ENCODE measurements at places on chromosomes 2 and 18. TPM values are rescaled to one million over a fixed set of nuclear protein-coding genes. Genes with fewer than 3 reads are reported as not detected.

Gene ARL6IP6
- polyA plus RNA-seq, result 42.6 TPM

Gene TTR
- polyA plus RNA-seq, result not detected

Gene BMP10
- not detected for polyA plus RNA-seq

Gene DRC1
- not detected for polyA plus RNA-seq

Gene FBXO48
- polyA plus RNA-seq, result 0.19 TPM

DNA sequence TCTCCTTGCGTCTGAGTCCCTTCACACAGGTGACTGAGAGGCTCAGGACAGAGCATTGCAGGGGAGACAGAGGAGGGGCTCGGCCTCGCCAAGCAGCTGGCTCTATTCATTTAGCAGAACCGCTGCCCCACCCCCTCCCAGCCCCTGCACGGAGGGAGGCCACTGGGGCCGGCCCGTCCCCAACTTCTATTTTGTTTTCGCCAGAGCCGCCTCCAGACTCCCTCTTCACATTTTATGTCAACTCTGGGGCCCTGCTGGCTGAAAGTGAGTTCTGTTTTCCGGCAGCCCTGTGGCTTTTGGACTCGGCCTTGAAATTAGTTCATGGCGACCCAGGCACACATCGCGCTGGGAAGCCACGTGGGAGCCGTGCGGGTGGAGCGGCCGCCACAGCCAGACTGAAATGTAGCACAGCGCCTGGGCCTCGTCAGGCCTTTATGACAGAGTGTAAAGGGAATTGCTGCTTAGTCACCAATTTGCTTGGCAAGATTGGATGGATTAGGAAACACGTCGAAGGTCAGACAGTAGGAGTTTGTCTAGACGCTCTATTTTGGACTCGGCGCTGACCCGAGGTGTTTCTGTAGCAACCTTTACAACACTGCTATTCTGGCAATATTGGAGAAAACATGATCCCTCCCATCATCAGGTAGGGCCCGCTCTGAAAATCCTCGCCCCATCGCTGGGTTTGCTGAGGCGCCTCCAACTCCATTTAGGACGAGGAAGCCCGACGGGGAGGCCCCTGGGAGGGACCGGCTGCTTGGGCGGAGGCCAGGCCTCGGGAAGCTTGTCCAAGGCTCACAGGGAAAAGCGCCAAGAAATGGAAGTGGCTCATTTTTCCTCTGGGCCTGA, 90.7 kb upstream of the CTDP1 start:
- no peak for DNase-seq

GRCh38 chr2:237538001-237538720, 28.2 kb upstream of the PRLH start:
- no peak for DNase-seq

GRCh38 chr2:179273461-179273962, 8.9 kb upstream of the SESTD1 start:
- no peak for DNase-seq

DNA sequence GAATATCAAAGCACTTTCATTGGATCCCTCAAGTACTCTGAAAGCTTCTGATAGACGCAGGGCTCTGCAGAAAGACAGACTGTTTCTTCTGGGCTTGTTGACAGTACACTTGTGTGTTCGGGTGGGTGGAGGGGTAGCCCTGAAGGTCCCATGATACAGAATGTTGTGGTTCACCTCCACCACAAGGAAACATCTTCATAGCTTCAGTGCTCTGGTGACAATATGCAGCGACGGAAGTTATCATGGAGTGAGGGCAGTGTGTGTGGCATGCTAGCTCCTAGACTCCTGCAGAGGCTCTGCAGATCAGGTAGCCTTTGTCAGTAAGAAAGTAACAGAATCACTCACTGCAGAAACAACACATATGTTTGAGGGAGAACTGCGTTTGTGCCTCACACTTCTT, 90.7 kb downstream of the MEIS1 start:
- DNase-seq, result no peak

- DNase-seq, result no peak
Observed at GRCh38 chr2:101770726-101771125, 73.2 kb downstream of the MAP4K4 start.

DNA sequence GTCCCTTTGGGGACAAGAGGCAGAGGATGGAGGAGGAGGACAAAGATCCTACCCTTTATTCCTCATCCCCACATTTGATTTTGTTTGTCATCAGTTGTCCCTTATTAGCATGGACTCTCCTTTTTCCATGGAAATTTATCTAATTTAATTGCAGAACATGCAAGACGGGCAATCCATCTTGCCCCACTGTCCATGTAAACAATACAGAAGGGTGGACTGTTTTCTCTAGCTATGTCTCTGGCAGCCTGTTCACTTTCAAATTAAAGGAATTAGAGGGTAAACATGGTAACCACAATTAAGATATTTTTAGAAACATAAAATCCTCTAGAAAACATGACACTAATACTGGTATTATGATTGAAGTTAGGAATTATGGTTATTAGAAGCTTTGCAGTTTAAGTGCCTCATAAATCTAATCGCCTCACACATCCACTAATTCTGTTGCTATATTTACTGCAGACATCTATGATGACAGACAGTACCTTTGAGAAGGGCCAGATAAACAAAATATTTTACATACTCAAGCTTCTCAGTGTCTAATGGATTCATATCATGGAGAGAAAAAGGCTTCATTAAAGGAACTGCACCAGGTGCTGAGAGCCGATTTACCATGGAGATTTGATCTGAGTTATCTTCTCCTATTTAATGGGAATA, 215.5 kb downstream of the LNPK start:
- DNase-seq, result no peak

- no peak for DNase-seq
Observed at GRCh38 chr2:31421634-31422033, 7.1 kb upstream of the XDH start.

GRCh38 chr2:223523551-223524001, 78.6 kb downstream of the SCG2 start:
- no peak for DNase-seq

DNA sequence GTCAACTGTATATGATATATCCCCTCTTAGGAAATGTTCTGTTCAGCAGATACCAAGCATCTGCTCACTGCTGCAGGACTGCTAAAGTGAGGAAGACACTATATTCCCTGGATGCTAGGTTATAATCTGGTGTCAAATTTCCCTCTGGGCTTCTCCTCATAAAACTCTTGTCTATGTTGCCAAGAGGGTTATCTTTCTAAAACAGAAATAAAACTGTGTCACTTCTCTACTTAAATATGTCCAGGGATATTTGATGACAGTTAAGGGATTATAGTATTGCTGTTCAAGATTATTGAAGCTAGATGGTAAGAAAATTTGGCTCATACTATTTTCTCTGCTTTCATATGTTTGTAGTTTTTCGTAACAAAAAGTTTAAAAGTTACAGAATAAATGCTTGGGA, 30.5 kb upstream of the SNRNP27 start:
- DNase-seq, result no peak

DNA sequence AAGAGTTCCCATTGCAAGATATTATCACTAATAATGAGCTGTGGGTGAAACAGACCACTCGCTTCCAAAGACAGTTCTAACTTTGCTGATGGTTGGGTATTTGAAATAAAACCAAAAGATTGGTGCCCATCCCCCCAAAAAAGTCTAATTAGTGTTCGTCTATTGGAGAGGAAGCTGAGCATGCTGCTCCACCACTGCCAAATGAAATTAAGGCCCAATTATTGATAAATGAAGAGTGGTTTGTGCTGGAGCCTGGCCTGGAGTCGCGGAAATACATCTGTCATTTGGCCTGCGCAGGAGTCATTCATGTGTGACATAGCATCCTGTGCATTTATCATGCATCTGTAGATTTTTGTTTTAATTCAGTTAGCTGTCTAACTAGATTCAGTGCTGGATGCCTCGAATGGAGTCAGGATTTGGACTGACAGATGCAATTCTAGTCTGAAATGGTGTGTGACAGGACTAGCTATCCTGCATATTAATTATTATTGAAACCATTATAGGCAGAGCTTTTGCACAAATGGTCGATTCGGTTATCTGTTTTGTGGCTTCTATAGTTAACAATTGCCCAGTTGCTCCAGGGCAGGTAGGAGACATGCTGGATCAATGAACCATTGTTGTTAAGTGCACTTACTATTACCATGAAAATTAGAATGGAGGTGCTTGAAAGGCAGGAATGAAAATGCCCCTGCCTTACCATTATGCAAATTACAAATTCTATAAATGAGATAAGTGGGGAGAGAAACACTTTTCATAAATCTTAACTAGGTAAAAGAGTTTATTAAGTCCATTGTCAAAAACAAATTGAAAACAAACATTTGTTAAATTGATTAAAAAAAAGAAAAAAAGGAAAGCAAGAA, 450.4 kb upstream of the TCF4 start:
- DNase-seq, result no peak

DNA sequence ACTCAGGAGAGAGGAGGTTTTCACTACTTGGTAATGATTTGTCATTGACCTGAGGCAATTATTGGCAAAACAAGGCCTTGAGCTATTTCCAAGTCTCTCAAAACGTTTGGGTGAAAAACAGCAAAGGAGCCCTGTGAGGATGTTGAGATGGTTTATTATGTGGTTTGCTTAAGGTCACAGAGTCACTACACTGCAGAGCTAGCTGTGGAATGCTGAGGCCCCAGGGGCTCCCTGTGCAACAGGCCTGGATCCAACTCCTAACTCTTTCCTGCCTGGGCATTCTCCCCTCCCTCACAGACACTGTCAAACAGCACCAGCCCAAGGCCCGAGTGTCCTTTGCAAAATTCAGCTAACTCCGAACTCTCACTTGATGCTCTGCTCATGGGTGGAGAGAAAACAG, 754.6 kb upstream of the SOX11 start:
- DNase-seq, result no peak

GRCh38 chr2:236762628-236763027, 193.0 kb downstream of the ACKR3 start:
- DNase-seq, result no peak

DNA sequence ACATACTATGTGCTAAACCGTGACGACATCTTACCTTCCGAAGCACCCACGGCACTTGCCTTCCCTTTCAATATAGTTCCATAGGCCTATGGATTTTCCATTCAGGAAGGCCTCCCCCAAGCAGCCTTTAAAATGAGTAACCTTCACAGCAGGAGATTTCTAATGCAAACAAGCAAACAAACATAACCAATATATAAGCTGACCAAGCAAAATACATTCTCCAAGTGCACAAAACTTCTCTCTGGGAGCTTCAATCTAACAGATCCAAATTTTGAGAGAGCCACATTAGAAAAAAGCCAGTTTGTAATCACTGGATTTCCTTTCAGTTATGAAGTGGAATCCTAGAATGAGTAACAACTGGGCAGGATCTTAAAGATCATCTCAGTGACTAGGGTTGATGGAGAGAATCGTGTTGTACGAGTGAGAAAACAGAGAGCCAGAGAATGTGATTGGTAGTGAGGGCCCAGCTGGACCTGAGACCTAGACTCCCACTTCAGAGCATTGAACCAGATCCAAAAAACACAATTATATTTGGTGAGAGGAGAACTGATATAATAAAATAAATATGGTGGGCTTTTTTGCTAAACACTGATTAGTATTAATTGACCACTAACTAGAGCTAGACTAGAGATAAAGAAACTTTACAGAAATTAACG, 145.6 kb downstream of the LAMA1 start:
- DNase-seq, result no peak

DNA sequence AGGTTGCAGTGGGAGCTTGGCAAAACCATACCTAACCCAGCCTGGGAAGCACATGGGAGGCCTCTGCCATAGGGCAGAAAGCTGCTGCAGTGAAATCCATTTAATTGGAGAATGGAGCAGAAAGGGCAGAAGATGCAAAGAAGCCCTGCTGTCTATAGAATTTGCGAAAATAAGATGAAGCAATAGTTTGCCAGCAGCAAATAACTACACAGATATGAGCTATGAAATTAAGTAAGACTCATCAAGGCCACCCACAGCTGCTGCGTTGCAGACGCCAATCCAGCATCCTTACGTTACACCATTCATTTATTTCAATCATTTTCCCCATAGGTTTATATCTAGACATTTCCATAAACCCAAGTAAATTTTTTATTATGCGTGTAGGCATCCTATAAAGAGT, 21.1 kb downstream of the ATP8B1 start:
- DNase-seq, result no peak

DNA sequence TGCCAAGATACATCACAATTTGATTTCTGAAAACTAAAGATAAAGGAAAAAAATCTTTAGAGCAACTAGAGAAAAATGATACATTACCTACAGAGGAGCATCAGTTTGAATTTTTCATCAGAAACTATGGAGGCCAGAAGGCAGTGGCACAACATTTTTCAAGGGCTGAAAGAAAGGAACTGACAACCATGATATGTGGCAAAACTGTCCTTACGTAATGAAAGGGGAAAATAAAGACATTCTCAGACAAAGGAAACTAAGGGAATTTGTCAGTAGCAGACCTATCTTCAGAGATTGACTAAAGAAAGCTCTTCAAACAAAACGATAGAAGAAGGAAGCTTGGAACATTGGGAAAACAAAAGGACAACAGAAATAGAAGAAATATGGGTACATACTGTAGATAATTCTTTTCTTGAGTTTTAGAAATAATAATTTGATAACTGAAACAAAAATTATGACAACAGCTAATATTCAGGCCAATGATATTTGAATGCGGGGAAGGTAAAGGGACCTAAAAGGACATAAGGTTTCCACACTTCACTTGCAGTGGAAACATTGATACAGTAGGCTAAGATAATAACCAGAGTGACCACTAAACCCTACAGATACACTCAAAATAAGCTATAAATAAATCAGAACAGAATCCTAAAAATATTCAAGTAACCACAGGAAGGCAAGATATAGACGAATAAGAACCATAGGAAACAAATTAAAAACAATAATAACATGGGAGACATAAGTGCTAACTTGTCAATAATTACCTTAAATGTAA, 70.0 kb upstream of the NPAS2 start:
- no peak for DNase-seq

DNA sequence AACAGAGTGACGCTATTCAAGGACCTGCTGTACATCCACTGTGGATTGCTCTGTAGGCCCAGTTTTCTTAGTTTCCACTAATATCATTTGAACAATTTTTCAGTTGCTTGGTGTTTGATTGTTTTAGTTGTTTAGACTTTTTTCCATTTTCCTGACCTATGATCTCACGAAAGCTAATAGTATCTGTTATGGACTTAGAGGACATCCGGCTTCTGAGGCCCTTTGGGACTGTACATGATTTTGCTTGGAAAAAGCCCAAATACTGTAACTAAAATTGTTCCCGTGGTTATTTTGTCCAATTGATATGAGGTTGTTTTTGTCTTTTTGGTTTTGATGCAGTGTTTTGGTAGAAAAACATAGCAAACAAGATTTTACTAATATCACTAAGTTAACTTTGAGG, 174.6 kb downstream of the PLCL1 start:
- DNase-seq, result no peak

DNA sequence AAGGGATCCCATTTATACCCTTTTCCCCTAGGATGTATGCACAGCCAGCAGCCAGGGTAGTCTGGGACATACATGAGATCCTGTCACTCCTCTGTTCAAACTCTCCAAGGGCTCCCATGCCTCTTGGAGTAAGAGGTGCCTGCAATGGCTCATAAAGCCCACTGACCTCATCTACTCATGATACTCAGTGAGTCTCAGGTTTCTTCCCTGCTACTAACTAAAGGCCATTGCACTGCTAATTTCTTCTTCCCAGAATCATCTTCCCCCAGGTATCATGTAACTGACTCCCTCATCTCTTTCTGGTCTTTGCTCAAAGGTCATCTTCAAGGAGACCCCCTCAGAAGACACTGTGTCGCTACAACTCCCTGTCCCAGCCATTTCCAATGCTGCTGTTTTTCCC, 68.2 kb downstream of the CCBE1 start:
- no peak for DNase-seq

All from naive B cell (primary cell).